Suppressor macrophage (primary cell): ENCODE measurements at places on chromosomes 5 and 9.

DNA sequence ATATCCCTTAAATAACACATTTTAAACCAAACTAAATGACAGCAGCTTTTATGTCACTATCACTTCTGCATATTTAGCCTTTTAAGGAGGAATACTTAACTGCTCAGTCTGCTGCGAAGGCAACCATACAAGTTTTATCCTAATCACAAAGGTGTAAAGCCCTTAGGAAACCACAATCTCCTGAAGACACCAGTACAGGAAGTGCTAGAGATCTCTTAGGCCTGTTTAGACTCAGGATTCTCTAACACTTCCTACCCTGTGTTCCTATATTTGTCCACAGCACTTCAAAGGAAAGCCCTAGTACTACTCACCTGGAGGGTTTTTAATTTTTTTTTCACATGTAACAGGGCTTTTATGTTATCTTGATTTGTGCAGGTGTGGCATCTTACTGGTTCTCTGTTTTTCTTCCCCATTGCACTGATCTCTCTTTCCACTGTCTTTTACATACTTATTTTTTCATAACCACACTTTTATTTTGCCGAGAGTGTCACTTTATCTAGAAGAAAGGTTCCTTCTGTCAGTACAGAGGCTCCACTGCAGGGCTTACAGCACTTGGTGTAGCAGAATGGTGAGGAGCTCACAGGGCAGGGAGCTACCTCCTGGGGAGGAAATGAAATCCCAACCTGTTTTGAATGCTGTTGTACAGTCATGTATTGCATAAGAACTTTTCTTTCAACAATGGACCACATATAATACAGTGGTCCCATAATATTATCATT is 1060.6 kb upstream of the ACO1 start:
- DNase-seq = no peak

DNA sequence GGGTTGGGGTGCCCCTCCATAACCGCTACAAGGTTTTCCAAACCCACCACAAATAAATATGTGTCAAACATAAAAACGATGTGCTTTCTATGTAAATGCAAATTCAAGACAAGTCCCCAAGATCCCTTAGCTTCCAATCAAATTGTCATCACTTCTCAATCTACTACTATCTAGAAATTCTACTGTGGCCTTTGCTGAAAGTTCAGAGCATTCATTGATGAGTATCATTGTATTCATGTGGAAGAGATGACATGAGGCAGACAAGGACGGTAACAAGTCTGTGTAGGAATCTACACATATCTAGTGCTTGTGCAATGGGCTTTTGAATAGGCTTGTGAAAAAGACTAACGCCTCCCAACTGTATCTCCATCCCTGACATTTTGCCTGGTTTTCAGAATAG is 524.6 kb downstream of the PDE4D start:
- DNase-seq = no peak

DNA sequence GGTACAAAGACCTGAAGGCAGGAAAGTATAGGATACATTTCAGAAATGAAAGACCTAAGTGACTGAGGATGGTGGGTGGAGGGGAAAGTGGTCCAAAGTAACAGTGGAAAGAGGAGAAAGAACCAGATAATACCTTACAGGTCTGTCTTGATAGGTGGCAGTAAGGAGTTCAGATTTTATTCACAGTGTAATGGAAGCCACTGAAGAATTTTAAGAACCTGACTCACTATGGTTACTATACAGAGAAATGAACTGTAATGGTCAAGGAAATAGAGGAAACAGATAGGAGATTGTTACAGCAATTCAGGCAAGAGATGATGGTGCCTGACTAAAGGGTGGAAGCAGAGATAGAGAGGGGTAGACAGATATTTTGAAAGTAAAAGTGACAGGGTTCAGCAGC is 46.5 kb downstream of the EPB41L4A start:
- DNase-seq = no peak

GRCh38 chr9:73081979-73082657 is 69.5 kb upstream of the ANXA1 start:
- peak; percentile 40 for DNase-seq

DNA sequence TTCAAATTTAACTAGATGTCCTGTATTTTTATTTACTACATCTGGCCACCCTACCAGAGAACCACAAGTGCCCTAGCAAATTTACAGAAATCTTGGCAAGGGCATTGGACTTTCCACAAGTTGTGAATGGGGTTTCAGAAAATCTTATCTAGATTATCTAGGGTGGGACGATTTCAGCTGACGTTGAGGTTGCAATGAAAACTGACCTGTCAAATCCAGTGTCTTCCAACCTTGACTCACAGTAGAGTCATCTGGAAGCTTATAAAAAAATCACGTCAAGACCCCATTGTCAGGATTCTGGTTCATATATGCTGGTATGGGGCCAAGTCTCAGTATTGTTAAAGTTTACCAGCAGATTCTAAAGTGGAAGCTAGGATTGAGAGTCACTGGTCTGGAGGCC is 109.6 kb upstream of the ACTBL2 start:
- no peak for DNase-seq
